ENCODE measurements at places on chromosomes 16 and 17.

DNA sequence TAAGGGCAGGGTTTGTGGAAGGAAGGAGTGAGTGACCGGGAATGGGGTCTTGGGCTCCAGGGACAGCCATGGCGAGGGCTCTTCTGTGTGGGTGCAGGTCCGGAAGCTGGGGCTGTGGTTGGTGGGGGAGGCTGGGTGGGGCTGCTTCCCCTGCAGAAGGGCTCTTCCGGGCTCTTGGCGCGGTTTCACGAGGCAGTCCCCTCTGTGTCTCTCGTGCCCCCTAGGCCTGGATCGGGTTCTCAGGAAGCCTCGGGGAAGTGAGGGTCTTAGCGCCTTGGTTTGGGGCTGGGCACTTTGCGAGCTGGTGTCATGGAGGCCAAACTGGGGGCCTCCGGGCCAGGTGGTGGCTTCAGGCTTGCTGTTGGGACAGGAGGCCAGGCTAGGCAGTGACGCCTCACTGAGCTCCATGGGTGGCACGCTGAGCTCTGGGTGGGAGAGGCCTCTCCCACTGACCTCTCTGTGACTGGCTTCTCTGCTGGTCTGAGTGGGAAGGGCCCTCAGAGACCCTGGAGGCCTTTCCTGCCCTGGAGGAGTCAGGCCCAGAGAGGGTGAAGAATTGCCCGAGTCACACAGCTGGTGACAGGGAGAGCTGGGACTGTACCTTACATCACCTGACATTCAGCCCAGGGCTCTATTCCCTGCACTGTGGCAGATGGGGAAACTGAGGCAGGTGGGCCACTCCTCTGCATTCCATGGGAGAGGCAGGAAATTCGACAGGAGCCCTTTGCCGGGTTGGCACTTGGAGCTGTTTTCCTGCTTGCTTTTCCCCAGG, 8.2 kb downstream of the ADCY7 start:
- DNase-seq, result peak; percentile 57

DNA sequence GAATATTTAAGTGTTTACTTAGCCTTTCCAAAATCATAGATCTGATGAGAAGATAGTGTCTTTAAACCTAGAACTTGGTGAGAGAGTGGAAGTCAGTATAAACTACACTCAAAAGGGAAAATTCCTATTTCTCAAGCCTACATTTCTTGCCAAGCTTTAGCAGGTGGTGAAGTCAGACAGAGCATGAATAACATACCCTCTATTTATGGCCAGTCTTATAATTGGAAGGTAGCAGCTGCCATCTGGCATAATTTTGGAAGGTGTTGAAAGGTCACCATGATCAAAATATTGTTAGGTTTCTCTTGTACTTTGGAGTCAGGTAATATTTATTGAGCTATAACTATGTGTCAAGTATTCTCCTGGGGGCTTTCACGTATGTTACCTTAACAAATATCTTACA, 729.3 kb upstream of the KIF2B start:
- DNase-seq, result no peak

DNA sequence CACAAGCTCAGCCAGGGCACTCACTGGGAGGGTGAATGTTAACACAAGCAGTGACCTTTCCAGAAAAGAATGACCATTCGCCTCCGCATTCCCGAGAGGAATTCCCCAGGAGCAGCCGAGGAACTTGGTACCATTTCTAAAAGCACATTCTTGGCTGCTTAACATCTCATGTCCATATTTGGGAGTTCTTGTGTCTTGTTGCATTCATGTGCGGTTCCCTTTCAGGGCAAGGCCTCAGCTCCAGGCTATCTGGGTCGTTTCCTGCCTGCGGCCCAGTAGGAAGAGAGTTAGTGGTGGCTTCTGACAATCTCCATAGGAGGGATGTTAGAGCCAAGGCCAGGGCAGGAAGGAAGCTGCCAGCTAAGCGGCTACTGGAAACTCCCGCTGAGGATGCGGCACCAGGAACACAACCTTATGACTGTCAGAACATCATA, 27.8 kb upstream of the MEAK7 start:
- DNase-seq, result no peak

GRCh38 chr16:84982434-84982833, 28.9 kb downstream of the ZDHHC7 start:
- DNase-seq, result peak; percentile 20

GRCh38 chr17:40480501-40481003, 20.9 kb downstream of the TNS4 start:
- DNase-seq, result peak; percentile 91
